ENCODE measurements at places on chromosomes 6 and 20.
A peak's percentile ranks its signal among the peaks of the same experiment; 100 is the strongest.

DNA sequence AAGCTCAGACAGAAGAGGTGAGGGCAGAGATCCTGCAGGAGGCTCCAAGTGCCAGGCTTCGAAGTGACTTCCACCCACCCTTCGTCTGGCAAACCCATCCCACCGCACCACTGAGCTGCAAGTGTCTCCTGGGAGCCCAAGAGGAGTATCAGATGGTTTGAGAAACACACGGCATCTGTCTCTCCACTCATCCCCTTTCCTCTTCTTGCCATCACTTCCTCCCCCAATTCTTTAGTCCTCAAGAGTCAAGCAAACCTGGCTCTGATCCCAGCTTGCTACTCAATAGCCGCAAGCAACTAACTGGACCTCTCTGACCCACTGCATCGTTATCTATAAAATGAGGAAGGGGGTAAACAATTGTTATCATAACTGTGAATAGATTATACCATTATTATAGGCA is 142.1 kb downstream of the BMP7 start:
- DNase-seq, result no peak

- DNase-seq, result peak; percentile 81
Measured at GRCh38 chr6:104639668-104640067, 220.1 kb downstream of the HACE1 start.

DNA sequence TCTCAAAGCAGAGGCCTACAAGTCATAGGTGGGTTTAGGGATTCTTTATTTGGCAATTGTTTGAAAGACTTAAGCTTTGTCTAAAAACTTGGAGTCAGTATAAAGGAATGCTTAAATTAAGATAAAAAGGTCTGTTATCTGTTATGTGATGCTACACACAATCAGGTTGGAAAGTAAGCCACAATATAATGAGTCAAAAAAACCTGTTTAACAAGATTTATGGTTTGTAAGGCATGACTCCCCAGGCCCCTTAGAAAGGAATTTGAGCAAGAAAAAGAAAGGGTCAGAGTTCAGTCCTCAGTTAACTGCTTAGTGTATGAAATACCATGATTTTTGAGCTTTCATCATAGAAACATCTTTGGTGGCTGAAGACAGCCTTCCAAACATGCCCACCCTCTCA is 66.8 kb upstream of the HMGN3 start:
- DNase-seq, result no peak

- no peak for DNase-seq
Measured at GRCh38 chr6:20575125-20575524, 40.9 kb downstream of the CDKAL1 start.

DNA sequence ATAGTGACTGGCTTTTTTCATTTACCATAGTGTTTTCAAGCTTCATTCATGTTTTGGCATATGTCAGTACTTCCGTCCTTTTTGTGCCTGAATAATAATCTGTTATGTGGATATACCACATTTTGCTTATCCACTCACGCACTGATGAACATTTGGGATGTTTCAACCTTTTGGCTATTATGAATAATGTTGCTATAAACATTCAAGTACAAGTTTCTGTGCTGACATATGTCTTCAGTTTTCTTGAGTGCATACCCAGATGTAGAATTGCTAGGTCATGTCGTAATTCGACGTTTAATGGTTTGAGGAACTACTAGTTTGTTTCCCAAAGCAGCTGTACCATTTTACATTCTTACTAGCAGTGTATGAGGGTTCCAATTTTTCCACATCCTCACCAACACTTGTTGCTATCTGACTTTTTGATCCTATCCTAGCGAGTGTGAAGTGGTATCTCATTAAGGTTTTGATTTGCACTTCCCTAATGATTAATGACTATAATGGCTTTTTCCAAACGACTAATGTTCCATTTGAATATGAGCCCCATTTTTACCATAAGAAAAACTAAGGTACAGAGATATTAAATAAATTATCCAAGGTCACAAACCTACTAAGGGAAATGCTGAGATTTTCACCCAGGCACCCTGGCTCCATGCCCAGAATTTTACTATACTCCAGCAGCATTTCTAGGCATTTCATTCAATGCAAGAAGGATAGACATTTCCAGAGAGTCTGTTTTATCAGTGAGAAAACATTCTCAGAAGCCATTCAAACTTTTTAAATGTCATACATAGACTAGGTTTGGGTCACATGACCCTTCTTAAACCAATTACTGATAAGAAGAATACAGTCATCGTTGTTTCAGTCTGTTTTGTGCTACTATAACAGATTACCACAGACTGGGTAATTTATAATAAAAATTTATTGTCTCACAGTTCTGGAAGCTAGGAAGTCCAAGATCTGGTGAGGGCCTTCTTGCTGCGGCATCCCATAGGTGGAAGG is 71.1 kb upstream of the RUNX2 start:
- no peak for DNase-seq

- DNase-seq, result no peak
Measured at GRCh38 chr6:156660389-156660788, 116.8 kb upstream of the ARID1B start.

GRCh38 chr6:21785164-21785563 is 191.6 kb downstream of the SOX4 start:
- no peak for DNase-seq

GRCh38 chr20:17910828-17911294 is 57.7 kb downstream of the SNX5 start:
- peak; percentile 66 for DNase-seq

DNA sequence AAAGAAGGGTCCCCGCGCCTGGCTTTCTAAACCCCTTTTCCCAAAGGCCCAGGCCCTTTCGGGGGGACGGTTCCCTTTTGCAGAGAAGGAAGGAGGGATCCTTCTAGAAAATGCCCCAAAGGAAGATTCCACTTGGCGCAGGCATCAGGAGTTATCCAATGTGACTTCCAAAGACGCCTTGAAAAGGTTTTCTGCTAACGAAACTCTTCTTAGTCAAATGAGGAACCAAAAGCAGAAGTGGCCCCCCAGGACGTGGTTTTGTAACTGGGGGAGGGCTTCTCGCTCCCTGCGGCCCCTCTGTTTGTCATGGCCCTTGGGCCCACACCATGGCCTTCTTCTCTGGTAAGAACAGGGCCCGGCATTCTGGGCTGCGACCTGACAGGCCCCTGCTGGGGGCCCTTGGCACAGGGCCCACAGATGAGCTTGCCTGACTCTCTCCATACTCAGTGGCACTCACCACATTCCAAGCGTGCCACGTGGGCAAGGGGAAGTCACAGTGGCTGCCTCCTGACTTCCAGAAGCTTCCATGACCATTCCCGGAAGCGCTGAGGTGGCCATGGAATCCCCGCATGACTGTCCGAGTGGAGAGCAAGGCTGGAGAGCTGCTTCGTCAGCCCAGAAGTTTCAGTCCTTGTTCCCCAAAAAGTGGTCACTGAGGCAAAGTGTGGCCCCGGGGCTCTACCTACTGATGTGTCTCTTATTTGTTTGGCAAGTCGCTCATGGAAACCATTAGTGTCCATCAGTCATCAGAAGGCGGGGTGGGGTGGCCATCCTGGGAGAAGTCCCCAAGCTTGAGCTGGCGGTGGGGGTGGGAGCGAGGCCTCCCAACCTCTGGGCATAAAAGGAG is 834 bp upstream of the CTSZ start:
- no peak for DNase-seq

DNA sequence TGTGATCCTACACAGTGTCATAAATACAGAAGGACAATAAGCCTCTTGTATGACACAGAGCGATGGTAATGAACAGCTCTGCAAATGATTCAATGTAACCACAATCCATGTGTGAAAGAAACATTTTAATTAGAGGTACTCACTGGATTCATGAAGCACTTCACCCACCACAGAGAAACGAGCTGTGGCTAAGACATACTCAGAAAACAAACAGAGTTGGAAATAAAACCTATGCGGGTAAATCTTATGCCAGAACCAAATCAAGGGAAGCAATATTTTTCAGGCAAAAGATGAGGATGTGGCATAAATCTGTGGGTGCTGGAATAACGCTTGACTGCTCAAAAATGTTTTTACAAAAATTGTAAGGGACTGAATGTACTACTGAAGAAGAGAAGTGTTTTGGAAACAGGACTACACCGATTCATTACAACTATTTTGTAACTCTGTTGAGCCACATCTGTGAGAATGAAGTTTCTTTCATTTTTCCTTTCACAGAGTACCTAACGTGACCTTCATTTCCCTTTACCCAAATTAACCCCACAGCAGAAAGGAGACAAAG is 112.1 kb downstream of the WDR27 start:
- no peak for DNase-seq

DNA sequence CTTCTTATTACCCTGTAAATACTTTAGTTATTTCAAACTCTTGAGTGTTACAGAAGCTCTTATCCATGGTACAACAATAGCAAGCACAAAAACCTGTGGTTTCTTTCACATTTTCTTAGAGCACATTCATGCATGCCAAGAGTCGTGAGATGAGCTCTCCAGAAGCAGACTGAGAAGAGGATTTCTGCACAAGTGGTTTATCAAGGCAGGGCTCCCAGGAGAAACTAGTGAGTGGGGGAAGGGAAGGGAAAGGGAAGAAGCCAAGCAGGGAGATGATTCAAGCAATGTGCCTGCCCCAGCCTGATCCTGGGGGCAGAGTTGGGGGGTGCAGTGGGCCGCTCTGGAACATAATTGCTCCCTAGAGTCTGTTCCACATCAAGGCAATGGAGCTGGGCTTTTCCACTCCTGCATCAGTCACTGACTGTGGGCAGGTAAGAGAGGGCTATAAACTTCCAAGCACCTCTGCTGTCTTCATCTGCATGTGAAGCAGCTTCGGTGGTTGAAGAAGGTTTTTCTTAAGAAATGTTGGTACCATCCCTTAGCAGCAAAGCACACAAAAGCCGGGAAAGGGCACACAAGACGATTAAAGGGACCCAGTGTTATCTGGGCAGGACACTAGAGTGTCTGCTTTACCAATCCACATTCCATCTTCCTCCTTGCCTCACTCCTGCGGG is 152.1 kb downstream of the PLCB4 start:
- DNase-seq, result no peak

- DNase-seq, result no peak
Measured at GRCh38 chr20:10502098-10502526, 67.0 kb downstream of the SLX4IP start.

DNA sequence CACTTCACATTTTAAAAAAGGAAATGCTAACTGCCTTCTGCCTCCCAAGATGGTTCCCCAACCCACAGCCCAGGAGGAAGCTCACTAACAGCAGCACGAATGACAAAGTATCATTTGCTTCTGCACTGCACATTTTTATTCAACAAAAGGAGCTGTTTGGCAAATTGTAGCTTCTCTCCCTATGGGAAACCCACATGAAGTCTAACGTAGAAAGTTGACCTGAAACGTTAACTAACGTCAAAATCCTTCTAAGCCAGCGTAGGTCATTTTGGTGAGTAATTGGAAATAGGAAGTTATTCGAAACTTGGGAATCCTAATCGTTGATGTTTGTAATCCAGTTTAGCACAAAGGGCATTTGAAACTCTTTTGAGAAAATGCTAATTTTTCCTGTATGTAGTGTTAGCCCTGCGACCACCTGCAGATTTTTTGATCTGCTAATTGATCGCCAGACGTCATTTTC is 2.9 kb downstream of the SALL4 start:
- no peak for DNase-seq

DNA sequence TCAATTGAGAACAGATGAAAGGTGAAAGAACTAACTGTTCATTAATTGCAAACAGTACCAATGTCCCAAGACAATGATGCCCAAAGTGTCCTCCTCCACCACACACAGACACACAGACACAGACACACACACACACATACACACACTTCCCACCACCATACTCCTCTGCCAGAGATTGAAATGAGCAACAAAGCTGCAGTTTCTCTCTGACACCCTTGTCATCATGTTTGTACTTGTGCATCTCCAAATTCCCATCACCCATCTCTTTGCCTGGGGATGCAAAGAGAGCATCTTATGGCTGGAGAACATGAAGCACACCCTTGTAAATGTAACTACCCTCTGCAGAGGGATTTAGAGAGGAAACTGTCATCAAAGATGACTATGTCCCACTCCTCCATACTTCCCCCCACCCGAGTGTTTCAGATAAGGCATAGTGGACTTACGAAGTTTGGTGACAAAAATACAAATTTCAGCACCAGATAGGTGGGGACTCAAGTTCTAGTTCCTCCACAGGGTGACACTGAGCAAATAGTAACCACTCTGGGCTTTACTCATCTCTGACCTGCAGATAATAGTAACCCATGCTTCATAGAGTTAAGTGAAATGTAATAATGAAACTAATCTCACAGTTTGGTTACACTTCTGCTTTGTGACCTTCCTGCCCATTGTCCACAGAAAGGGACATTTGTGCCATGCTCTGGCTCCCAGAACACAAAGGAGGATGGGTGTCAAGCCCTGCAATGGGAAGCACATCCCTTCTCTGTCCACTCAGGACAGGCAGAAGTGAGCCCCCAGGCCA is 8.7 kb downstream of the MAFB start:
- DNase-seq, result no peak

GRCh38 chr6:166655251-166655650 is 28.2 kb upstream of the RPS6KA2 start:
- DNase-seq, result no peak

DNA sequence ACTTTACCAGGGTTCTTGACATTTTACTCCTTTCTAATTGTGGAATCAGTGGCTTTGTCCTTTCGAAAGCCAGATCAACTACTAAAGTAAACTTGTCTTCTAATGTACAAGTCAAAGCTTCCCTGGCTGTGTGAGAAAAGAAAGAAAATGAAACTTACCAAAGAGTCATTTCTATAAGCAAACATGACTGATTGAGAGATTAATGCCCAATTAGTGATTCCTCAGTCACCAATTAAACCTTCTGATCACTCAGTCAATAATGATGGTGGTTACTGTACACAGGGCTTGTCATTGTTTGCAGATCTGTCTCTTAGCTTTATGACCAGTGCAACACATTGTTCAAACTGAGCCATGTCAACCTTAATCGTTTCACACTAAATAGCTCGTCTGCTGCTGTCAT is 1168.4 kb upstream of the CITED2 start:
- no peak for DNase-seq

DNA sequence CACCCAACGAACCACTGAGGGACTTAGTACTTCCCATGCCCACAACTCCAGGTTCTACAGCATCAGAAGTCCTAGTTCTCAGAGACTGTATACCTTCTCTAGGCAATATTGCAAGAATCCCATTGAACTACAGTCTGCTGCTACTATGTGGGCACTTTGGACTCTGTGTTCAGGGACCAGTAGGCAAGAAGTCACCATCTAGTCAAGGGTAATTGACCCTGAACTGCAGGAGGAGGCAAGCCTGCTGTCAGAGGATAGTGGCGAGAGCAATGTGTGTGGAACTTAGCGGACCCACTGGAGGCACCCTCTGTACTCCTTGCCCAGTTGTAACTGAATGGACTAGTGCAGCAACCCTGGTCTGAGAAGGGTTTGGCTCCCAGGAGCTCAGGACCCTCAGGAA is 15.7 kb downstream of the HEBP2 start:
- no peak for DNase-seq

DNA sequence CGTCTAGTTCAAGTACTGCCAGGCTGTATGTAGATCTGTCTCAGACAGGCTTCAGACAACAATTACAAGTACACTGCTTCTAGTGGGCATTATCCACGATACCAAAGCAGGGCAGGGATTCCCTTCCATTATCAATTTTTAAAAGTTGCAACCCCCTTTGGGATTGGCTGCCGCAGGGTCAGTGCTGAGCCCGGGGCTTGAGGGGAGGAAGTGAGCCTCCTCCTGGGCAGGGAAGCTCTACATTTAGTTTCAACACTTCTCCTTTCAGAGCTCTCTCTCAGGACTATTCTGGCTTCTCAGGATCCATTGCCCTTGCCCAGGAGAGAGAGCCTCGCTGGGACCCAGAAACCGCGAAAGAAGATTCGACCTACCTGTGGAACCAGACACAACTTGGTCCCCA is 1.5 kb downstream of the HTR1B start:
- no peak for DNase-seq

- DNase-seq, result no peak
Measured at GRCh38 chr20:32626859-32627636, 41.9 kb upstream of the NOL4L start.

GRCh38 chr6:29509711-29510110 is 22.0 kb upstream of the MAS1L start:
- no peak for DNase-seq
